H7 (cell line): ENCODE measurements at places on chromosomes 4 and X.

DNA sequence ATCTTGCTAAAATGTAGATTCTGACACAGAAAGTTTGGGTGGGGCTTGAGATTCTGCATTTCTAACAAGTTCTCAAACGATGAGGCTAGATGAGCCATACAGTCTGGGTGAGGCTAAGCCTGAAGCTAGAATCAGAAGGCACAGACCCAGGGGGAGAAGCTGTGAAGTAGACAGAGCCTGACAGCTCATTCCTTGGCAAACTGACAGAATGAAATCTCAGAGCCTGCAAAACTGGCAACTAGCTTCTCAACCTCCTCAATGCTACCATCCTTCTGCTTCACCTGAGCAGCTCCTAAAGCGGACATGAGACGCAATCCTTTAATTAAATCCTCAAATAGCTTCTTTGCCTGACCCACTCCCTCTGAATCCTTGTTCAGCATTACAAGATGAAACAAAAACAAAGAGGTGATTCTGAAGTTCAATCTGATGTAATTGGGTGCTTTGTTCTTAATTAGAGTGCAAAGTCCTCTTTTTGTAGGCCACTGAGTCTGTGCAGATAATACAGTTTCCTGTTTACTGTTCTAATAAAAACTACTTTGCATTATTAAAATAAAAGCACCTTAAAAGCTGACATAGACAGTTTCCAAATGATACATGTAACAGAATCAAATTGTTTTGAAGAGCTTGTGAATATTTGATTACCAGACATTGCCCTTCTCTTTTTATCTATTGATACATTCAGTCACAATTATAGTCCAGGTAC, 71.0 kb upstream of the BMP2K start:
- no peak for DNase-seq

DNA sequence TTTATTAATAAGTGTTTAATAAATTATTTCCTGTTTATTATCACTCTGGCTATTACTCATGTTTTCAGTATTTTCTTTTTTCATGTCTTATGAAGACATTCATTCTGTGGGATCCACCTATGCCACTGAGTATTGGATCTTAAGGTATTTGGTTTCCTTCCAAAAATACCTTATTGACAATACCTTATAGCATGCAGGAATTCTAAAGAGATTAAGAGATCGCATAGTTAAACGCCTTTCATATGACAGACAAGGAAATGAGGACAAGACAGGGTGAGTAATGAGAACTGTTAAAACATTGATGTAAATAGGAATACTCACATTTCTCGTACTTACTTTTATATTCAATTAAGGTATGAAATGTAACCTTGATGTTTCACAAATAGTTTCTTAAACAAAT, 38.2 kb upstream of the TMPRSS11B start:
- DNase-seq, result no peak

DNA sequence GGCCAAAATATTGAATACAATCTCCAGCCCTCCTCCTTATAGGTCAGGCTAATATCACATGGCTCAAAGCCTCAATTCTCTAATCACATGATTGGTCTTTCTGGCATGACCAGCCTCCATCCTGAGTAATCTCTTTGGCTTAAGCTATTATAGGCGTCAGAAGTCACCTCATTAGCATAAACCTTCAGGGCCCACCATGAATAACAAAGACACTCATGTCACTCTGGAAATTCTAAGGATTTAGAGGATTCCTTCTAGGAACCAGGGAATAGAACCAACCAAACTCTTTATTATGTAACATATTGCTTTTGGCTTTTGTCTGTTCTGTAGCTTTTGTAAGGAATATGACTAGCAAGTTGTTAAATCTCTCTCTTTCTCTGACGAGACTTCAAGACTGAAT, 109.2 kb upstream of the IGFBP7 start:
- DNase-seq, result no peak

DNA sequence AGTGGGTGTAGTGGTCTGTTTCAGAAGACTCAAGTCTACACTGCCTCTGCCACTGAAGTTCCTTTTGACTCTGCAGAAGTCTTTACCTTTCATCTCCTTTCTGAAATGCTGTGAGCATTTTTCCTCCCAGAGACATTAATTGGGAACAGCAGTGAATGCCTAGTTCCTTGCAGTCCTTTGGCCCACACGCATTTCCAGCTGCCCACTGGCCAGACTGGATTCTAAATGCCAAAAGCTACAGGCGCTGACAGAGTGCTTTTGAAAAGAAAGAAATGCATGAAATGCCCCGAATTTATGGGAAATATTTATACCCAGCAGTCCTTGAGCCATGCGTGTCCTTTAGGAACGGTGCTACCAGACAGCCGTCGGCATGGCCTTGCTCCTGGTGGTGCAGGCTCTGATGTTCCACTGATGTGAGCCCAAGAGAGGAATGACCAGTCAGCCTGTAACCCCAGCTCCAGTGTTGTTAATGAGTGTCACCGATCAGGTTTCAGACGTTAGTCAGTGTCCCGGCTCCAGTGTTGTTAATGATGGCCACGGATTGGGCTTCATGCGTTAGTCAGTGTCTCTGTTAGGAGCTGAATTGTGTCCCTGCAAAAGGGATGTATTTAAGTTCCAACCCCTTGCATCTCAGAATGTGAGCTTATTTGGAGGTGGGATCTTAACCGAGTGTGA, 132.6 kb downstream of the TBL1X start:
- DNase-seq, result no peak

GRCh38 chrX:119870626-119871131, 854 bp downstream of the RNF113A start:
- DNase-seq, result peak; percentile 37

DNA sequence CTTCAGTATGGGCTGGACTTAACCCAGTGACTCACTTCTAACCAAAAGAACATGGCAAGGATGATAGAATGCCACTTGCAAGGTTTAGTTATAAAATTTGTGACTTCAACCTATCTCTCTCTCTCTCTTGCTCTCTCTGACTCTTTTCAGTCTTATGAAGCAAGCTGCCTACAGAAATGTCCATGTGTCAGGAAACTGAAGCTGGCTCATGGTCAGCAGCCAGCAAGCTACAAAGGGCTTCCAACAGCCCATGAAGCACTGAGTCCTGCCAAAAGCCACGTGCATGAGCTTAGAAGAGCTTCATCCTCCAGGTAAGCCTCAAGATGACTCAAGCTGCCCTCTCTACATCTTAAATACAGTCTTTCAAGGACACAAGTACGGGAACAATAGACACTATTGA, 100.3 kb downstream of the HS3ST1 start:
- no peak for DNase-seq

- no peak for DNase-seq
These were observed 186.2 kb downstream of the RCHY1 start for GRCh38 chr4:75327804-75328512.

DNA sequence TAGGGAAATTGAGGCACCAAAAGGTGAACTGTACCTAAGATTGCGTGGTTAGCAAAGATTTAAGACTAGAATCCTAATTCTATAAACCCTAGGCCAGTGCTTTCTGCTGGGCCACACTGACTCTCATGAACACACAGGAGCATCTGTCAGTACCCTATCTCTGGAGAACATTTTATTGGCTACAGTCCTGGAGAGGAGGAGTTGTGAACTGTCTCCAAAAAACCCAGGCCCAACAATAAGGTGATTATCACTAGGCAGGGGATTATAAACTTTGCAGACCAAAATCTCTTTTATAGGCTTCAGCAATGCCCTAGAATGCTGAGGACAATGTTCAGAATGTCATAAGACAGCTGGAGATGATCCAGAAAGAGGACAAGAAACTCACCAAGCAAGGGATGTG, 24.1 kb downstream of the OPHN1 start:
- DNase-seq, result no peak

- no peak for DNase-seq
These were observed 205.8 kb upstream of the SPANXN1 start for GRCh38 chrX:145041486-145041885.

DNA sequence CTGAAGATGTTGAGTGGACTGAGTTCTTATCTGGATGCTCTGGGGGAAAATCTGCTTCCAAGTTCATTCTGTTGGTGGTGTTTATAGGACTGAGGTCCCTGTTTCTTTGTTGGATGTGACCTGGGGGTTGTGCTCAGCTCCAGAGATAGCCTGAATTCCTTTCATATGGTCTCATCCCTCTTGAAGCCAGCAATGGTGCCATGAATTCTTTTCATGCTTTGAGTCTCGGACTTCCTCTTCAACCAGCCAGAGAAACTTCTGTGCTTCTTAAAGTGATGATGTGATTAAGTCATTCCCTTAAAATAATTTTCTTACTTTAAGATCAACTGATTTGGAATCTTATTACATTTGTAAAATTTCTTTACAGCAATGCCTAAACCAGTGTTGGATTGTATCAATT, 233.8 kb upstream of the UGT8 start:
- DNase-seq, result no peak

- DNase-seq, result no peak
These were observed 50.1 kb upstream of the CLNK start for GRCh38 chr4:10734697-10735096.

GRCh38 chrX:133698298-133698697, 283.0 kb upstream of the GPC4 start:
- DNase-seq, result no peak

GRCh38 chr4:160350944-160351343, 1248.1 kb downstream of the RAPGEF2 start:
- no peak for DNase-seq

DNA sequence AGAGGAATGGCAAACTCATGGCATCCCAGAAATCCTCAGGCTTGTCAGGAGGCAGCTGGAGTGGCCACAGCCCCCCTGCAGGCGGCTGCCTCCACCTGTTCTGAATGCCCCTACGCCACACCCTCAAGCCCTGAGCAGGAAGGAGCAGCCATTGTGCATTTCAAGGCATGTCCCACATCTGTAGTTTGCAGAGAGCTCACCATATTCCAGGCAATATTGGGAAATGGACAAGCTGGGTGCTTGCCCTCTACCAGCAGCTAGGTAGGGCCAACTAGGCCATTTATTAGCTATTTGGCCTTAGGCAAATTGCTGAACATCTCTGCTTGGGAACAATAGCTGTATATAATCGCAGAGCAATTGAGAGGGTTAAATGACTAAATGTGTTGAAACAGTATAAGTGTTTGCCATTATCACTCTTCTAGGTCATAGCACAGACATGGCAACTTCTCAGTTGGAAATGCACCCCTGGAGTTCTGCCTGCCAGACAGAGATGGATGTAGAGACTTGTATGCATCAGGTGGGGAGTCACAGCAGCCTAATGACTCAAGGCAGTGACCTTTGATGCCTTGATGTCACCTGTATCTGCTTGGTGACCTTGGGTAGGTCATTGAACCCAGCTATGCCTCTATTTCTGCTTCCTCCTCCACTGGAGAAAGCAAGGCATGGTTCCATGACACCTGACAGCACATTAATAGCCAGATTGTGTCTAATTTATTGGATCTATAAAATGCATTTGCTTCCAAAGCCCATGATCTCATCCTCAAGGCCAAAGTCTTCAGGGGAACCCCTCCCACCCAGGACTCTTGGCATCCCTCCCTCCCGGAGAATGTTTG, 52.8 kb downstream of the FHDC1 start:
- no peak for DNase-seq

DNA sequence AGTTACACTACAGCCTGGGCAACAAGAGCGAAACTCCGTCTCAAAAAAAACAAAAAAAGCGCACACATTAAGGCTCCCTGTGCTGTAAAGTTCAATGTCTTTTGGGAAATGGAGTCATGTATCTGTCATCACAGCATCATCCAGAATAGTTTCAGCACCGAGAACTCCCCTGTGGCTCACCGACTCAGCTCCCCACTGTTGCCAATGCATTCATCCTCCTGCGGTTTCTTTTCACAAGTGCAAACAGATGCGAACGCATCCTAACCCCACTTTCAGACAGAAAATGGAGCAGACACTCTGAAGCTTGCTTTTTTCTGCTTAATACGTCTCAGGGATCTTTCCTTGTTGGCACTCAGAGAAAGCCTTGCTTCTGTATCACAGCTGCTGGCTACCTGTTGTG, 13.8 kb upstream of the SH3TC1 start:
- DNase-seq, result peak; percentile 51

- DNase-seq, result peak; percentile 91
These were observed at the start of gene WNK3 for GRCh38 chrX:54357414-54358377. Gene WNK3 (minus strand): TSS chrX:54358046.

- peak; percentile 22 for DNase-seq
These were observed 189.4 kb downstream of the RAPGEF2 start for GRCh38 chr4:159292137-159292896.

DNA sequence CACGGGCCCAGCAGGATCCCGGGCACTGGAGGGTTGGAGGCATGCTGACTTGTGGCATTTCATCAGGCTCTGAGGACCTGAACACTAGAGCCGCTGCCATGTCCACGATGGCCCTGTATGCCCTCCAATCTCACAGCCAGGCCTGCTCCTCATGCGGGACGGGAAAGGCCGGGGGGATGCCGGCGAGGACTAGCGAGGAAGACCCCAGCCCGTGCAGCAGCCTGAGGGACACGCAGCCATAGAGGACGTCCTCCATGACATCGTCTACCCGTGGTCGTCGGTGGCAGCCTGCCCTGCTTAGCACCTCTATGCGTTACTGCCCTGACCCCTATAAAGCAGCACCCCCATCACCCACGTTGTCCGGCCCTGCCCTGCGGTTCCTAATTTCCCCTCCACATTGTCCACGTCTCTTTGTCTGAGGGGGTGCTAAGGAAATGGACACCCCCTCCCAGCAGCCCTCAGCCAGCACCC, 32.6 kb downstream of the HMX1 start:
- no peak for DNase-seq

GRCh38 chr4:6229095-6229494, 28.7 kb upstream of the JAKMIP1 start:
- peak; percentile 43 for DNase-seq

- DNase-seq, result no peak
These were observed 26.4 kb downstream of the NKX1-1 start for GRCh38 chr4:1379801-1380331.

GRCh38 chr4:133157460-133158160, 8.5 kb downstream of the PCDH10 start:
- no peak for DNase-seq
